ENCODE measurements at places on chromosomes 12 and 14.

DNA sequence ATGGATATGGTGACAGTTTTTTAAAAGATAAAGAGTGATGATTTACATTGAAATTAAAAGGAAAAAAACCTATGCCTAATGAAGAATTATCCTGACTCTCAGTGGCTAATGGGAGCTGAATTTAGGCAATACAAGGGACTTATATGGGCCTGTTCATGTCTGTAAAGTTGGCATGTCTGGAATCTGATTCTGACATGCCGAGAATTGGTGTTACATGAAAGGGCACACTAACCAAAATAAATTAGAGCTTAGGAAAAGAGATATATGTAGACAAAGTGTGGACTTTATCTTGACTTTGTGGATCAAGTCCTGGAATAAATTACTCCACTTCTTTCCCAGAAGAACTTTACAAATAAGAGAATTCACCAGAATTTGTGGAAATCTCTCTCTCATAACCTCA is 1.1 kb downstream of the TDG start:
- no peak for DNase-seq

GRCh38 chr12:47080725-47081502 is 1.2 kb upstream of the AMIGO2 start:
- no peak for DNase-seq

- no peak for DNase-seq
Observed at GRCh38 chr12:67482751-67483661, 165.5 kb upstream of the DYRK2 start.

- DNase-seq: no peak
Observed at GRCh38 chr12:71333418-71333817, 106.2 kb upstream of the LGR5 start.

- DNase-seq: no peak
Observed at GRCh38 chr12:112169161-112169872, 44.0 kb downstream of the TRAFD1 start.

- DNase-seq: no peak
Observed at GRCh38 chr12:49301760-49302159, 6.8 kb downstream of the PRPH start.

- DNase-seq: peak; percentile 91
Observed at GRCh38 chr14:65926504-65926903, 514.0 kb downstream of the FUT8 start.

GRCh38 chr14:51628238-51628637 is 23.5 kb upstream of the FRMD6 start:
- no peak for DNase-seq

- peak; percentile 71 for DNase-seq
Observed at GRCh38 chr12:6376079-6376869, 911 bp upstream of the SCNN1A start.

- DNase-seq: peak; percentile 49
Observed at GRCh38 chr12:98895086-98895651, 250.1 kb downstream of the APAF1 start.

DNA sequence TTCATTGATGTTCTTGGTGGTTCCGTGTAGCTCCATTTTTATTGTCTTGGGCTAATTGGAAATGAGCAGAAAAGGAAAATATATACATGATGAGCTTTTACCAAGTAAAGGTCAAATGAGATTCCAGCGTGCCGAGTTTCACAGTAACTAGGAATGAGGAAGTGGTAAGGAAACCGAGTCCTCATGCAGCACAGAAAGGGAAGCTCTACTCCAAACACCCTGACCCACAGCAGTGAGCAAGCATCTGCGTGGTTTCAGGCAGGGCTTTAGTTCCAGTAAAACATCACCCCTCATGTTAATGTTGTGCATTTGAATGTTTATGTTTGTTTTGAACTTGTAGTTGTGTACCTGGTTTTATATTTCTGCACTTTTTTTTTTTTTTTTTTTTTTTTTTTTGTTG is 208.0 kb downstream of the SLC41A2 start:
- DNase-seq: no peak

- DNase-seq: no peak
Observed at GRCh38 chr12:100068305-100068704, 74.4 kb downstream of the BLTP3B start.

DNA sequence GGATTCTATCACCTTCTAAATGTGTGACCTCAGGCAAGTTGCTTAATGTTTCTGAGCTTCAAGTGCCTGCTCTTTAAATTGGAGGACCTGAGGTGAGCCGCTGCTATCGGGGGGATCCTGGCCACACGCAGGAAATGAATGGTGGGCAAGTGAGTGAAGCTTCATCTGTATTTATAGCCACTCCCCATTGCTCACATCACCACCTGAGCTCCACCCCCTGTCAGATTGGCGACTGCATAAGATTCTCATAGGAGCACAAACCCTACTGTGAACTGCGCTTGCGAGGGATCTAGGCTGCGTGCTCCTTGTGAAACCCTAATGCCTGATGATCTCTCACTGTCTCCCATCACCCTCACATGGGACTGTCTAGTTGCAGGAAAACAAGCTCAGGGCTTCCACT is 158.6 kb upstream of the CCND2 start:
- no peak for DNase-seq

- DNase-seq: no peak
Observed at GRCh38 chr12:25877446-25877845, 81.0 kb upstream of the RASSF8 start.

DNA sequence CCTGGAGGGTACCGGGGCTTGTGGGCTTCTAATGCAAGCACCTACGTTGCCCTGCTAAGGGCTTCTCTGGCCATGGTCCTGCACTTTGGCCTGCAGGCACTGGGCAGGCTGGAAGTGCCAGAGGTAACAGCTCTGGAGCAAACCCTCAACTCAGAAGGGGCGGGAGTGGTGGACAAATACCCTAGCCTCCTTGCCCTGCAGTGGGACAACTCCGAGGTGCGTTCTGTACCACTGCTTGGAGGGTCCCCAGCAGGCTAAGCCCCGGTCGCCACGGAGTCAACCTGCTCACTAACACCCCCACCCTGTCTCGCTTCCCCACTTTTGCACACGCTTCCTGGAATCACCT is 20.4 kb upstream of the BEGAIN start:
- no peak for DNase-seq

- DNase-seq: no peak
Observed at GRCh38 chr12:50806176-50806575, 36.5 kb upstream of the TMPRSS12 start.

DNA sequence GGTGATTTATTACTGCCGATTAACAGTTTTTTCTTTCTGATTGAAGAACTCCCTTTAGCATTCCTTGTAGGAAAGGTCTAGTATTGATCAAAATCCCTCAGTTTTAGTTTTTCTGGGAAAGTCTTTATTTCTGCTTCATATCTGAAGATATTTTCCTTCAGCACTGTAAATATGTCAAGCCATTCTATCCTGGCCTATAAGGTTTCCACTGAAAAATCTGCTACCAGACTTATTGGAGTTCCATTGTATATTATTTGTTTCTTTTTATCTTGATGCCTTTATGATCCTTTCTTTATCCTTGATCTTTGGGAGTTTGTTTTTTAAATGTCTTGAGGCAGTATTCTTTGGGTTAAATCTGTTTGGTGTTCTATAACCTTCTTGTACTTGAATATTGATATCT is 55.0 kb upstream of the TMTC1 start:
- no peak for DNase-seq

GRCh38 chr12:1184402-1184801 is 193.4 kb downstream of the ERC1 start:
- DNase-seq: no peak

DNA sequence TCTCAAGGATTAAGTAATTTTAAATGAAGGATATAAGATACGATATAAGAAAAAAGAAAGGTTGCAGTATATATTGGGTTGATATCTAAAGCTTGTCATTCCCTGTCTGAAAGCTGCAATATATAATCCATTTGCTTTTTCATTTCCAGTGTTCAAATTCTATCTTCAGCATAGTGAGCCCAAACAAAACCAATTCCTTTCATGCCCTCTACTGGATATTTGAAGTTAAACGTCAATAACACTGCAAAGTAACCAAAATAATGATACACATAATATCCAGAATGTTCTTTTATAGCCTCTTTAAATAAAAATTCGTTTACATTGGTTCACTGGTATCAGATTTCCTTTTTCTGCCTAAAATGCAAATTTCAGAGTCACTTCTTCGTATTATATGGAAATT is 64.5 kb upstream of the DAAM1 start:
- no peak for DNase-seq

DNA sequence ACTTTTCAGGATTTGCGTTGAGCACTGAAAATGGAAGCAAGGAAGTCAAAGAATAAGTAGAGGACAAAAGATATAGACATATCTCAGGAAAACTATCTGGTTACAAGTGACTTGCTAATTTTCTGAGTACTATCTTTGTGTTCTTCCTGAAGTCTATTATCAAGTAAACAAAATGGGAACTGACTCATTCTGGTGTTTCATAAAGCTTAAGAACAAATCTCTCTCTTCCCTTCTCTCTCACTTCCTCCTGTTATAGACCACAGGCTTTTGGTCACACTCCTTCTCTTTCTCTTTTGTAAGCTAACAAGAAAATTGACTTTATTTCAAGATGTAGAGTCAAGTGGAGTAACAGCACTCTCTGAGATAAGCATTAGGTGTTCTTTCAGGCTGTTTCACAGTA is 406.6 kb upstream of the SYT1 start:
- no peak for DNase-seq

DNA sequence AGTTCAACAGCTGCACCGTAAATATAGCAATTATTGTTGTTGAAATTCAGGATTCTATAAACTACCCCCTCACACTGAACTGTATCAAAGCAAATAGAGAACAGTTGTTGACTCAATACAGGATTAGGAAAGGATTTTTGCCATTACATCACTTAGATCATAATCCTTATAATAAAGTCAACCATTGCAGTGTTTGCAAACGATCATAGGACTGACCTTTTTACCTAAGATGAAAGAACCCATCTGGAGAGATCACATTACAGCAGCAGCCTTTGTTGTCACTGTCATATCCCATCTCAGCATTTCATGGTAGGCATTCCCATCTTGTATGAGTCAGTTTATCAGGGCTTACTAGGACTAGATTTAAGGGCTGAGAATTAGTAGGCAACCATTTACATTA is 96.1 kb downstream of the IPO8 start:
- DNase-seq: peak; percentile 94

DNA sequence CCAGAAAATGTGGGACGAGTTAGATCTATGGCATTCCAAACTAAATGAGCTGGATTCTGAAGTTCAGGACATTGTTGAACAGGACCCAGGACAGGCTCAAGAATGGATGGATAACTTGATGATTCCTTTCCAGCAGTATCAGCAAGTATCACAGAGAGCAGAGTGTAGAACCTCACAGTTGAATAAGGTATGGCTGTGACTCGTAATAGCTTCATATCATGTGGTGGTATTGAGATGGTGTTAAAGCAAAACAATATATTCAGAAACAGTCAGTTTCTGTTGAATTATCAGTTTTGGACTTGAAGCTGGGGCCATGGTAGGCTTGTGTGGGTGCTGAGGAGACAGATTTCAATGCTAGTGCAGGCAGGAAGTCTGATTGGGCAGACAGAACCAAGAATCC is 213.7 kb downstream of the ESR2 start:
- DNase-seq: no peak

- no peak for DNase-seq
Observed at GRCh38 chr14:68822132-68822651, 29.3 kb upstream of the ZFP36L1 start.

DNA sequence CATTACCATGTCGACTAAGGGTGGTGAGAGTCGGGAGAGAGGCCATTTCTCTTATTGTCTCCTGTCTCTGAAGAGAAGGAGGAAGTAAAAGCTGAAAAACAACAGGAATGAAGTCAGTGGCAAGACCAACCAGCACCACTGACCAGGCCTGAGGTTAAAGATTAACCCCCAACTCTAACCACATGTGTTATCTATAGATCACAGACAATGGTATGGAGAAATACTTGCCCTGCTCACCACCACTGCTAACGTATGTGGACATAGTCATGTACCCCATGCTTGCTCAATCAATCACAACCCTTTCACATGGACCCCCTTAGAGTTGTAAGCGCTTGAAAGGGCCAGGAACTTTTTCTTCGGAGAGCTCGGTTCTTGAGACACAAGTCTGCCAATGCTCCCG is 690.9 kb upstream of the LMO3 start:
- DNase-seq: no peak

GRCh38 chr12:47391566-47391965 is 311.8 kb upstream of the AMIGO2 start:
- no peak for DNase-seq

- DNase-seq: no peak
Observed at GRCh38 chr12:94023879-94024278, 124.5 kb upstream of the PLXNC1 start.

- no peak for DNase-seq
Observed at GRCh38 chr14:94458558-94459205, 6.1 kb upstream of the SERPINA11 start.

Measured in NCI-H146 (cell line).